Activated naive CD4-positive, alpha-beta T cell (primary cell): ENCODE measurements at places on chromosomes 7 and 10.
A peak's percentile ranks its signal among the peaks of the same experiment; 100 is the strongest.

GRCh38 chr10:28089467-28089866 lies 90.6 kb upstream of the ODAD2 start:
- no peak for DNase-seq

DNA sequence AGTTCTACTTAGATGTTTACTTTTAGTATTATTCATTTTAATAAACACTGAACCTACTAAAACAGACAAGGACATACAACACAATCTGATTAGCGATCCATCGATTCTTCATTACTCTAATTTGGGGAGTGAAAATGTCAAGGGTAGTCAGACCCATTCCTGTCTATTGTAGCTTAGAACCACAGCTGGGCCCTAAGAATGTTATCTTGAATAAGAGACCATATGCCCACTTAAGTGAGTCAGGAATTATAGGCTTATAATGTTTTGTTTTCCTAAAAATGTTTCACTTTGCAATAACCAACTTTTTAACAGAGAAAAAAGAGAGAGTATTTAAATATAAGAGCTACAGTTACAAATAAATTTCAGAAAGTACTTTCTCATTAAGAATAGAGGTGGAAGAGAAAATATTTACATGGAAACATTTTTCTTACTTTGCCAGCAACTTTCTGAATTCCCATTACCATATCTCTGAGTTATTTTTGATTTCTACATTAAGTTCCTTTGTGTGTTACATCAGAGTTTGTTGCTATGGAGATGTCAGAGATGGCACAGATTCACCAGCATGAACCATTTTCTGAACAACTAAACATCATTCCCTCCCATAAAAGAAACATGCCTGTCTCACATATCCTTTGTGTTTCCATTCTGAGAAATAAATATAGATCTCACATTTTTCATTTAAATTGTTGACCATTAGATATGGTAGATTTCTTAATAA lies 75.4 kb upstream of the SLC13A1 start:
- no peak for DNase-seq

DNA sequence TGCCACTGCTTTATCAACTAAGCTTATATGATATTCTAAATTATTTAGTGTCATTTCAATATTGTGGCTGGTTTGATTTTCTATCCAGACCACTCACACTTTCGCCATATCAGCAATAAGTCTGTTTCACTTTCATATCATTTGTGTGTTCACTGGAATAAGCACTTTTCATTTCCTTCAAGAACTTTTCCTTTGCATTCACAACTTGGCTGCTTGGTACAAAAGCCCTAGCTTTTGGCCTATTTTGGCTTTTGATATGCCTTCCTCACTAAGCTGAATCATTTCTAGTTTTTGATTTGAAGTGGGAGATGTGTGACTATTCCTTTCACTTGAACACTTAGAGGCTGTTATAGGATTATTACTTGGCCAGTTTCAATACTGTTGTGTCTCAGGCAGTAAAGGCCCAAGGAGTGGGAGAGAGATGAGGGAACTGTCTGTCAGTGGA lies 120.9 kb upstream of the NAMPT start:
- no peak for DNase-seq

DNA sequence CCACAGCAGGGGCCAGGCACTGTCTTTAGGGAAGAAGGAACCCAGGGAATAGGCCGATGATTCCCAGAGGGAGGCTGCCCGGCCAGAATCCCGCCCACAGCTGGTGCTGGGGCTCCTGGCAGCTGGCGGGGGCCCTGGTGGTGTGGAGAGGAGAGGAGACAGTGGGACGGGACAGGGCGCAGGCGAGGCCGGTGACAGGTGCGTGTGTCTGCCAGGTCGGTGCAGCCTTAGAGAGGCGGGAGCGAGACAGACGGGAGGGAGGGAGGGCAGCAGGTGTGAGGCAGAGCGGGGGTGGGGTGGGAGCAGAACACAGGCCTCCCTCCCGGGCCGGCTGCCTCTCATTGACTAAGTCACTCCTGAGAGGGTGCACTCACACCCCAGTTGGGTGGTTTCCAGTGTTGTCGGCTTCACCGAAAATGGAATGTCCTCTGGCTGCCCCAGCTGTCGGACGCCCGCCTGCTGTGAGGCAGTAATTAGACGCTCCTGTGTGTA lies 55.2 kb downstream of the ELFN1 start:
- DNase-seq = no peak

DNA sequence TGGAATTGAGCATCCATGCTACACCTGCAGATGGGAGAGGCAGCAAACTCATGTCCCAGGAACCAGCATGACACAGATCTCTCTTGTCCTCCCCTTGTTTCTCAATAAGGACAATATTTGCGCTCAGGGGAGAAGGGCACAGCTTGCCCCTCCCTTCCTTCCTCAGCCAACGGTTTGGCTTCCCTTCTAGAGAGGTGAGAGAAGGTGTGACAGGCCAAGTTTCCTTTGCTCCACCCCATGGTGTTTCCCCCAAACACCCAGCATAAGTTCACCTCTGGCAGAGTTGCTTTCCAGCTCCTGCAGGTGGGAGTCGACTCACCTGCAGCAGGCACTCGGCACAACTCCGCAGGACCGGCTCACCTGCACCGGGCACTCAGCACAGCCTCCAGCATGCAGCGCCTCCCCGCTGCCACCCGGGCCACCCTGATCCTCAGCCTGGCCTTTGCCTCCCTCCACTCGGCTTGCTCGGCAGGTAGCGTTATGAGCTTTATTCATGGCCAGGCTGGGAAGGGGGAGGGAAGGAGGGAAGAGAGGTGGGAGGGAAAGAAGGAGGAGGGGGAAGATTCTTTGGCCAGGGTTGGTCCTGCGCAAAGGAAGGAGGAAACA lies at the start of the genes ATP6V0A4 and TMEM213:
ATP6V0A4 (minus strand) TSS at position 482 of the 606 bp plus-strand sequence. CDS start 26,949 bp downstream, outside the sequence.
TMEM213 (plus strand) TSS at position 280 of the 606 bp plus-strand sequence; CDS start at position 391, 111 bp downstream.
- DNase-seq = no peak

GRCh38 chr7:136976504-136977251 lies 108.2 kb downstream of the CHRM2 start:
- DNase-seq = no peak

DNA sequence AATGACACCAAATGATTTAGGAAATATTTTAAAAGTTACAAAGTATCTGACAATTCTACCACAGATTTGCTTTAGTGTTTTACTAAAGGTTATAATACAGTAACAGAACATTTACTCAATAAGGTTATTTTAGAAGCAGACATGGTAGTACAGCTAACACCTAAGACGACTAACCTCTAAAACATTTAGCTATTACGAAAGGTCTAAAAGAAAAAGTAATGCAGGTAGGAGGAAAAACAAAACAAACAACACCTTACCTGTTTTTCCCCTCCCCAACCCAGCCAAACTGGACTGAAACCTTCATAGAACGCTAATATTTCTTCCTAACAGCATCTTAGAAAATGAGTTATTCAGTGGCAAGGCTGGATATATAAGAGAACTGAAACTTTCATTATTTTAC lies 111.3 kb downstream of the SNX13 start:
- no peak for DNase-seq

DNA sequence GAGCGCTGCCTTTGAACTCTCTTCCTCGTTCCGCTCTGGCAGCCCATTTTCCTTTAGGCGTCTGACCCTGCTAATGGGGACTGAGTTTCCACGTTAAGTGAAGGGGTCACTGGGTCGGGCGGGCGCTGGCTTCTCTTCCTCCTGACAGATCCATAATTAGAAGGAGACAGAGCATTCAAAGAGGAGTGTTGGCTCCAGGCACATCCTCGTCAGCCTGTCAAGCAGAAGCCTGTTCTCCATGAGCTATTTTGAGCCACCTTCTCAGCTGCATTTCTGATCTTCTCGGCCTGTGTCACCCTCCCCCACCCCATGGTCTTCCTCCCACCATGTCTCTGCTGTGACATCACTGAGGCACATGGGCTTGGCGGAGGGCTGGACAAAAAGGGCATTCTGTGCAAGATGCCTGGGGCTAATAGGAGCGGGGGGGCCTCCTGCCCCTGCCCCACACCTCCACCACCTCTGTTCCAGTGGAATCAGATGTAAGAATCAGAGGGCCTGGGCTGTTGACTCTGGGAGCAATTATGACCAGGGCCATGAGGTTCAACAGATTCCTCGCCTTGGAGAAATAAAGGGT lies 248.1 kb downstream of the PLXNA4 start:
- no peak for DNase-seq

DNA sequence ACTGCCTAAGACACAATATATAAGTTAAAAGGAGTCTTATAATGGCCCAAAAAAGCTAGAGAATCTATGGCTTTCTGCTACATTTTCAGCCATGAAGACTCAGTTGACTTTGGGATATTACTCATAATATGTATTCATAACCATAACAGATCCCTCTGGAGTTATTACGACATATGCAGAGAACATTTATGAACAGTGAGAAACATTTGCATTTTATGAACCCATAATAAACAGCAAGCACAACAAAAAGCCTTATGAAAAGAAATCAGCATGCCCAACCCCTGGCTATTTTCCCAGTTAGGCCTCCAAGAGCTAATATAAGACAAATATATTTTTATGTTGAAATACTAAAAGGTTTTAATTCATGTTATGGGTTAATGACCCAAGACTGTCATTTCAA lies 52.4 kb downstream of the ARMH3 start:
- no peak for DNase-seq

- no peak for DNase-seq
Measured at GRCh38 chr10:126849646-126850045, 55.6 kb upstream of the DOCK1 start.

DNA sequence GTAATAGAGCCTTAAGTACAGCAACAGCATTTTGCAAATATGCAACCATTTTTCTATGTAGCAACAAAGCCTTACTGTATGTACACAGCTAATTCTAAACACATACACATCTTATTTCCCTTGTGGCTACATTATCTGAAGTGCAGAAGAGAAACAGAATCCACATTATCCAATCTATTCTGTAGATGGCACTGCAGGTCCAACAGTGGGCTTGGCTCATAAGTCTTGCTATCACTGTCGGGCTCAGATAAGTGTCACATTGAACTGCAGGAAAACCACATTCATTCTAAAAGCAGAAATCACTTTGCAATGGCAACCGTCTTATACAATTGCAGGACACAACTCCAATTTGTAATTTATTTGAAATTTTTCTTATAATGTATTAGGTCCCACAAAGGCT lies 109.8 kb upstream of the NOBOX start:
- DNase-seq = no peak

DNA sequence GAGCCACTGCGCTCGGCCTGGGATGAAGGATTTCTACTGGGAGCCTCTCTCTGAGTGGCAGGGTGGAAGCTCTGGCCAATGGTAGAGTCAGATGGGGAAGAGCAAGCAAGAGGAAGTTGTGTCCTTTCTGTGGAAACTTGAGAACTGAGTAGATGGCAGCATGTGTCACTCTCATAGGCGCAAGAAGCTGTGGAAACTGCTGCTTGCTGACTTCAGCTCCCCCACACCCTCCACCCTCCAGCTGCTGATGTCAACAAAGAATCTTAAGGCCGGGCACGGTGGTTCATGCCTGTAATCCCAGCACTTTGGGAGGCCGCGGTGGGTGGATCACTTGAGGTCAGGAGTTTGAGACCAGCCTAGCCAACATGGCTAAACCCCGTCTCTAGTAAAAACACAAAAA lies 39.8 kb upstream of the SRGN start:
- no peak for DNase-seq

GRCh38 chr7:53672681-53673080 lies 637.2 kb downstream of the POM121L12 start:
- DNase-seq = no peak

DNA sequence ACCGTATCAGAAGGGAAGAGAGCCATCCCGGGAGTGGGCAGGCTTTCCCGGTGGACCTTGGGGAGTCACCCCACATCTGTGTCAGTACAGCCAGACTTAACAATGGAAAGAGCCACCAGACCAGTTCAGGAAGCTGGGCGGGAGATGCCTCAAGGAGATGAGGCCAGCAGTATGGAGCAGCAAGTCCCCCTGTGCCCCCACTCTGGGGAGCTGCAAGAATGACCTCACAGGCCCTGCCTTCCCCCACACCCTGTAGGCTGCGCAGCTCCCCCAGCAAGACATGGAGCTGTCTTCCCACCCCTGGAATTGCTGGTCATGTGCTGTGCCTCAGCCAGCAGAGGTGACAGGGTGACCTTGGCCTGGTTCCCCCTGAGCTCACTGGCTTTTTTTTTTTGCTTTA lies 76.8 kb upstream of the INSIG1 start:
- DNase-seq = no peak

GRCh38 chr7:1899196-1899595 lies 229.1 kb downstream of the ELFN1 start:
- DNase-seq = no peak

DNA sequence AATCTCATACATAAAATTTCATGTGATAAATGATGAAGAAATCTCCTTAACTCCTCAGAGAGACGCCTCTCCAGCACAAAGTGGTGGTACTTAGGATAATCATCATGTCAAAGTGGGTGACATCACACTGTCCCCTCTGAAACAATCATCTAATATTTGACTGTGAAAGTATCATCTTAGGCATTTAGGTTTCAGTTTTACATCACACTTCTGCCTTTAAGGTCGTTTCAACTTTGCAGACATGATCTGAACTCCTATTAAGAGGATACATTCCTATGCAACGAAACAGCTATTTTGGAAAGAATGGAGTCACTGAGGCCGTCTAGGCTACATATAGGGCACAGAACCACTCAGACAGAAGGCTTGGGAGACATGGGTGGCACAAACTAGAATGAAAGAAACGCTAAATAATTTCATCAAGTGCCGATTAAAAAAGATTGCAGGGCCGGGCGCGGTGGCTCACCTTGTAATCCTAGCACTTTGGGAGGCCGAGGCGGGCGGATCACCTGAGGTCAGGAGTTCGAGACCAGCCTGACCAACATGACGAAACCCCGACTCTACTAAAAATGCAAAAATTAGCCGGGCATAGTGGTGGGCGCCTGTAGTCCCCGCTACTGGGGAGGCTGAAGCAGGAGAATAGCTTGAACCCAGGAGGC lies 2.0 kb downstream of the VOPP1 start:
- DNase-seq = no peak

GRCh38 chr10:22666287-22667092 lies 47.9 kb downstream of the PIP4K2A start:
- no peak for DNase-seq

- DNase-seq = peak; percentile 58
Measured at GRCh38 chr10:11162828-11163599, 145.3 kb downstream of the CELF2 start.

DNA sequence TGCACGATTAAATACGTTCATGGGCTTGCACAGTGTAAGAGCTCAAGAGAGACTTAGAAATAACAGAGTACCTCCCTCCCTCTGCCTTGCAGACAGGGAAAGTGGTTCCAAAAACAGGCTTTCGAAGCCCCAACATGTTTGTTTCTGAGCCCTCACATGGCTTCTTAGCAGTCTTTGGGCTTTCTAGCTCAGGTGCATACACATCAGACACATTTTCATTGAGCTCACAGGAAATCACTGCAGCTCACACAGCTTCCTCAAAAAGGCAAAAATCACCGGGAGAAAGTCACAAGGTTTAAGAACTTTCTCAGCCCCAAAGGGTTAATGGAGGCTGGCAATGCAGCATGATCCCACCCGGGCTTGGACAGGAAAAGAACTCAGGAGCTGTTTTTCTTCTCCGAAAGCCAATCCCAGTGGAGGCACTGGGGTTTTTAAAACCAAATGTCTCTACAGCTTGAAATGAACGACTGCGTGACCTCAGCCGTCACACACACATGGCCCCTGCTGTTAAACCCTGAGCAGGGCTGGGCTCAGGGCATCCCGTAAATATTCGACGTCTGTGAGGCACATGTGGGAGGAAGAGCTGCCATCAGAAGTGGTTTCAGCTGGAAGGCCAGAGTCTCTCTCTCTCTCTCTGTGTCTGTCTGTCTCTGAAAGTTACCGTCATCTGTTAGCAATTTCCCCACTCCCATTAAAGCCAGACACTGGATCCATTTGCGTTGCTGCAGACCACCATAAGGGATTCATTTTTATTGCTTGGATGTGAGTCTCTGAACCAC lies 69.7 kb downstream of the CALML3 start:
- no peak for DNase-seq

- no peak for DNase-seq
Measured at GRCh38 chr10:68955355-68955831, 577 bp upstream of the DDX21 start.
